Endothelial cell of coronary artery (primary cell): ENCODE measurements at places on chromosomes 1 and 21. TPM values are rescaled to one million over a fixed set of nuclear protein-coding genes. Genes with fewer than 3 reads are reported as not detected.

RNU1-4 gene
- 2,685 and 5,329 TPM in 2 replicates for total RNA-seq

MR1 gene
- 2.0 and 7.4 TPM in 2 replicates for total RNA-seq

SELE gene
- total RNA-seq: 3.2 and 5.4 TPM in 2 replicates

OR2M3 gene
- total RNA-seq: not detected in 2 replicates

RNF186 gene
- not detected in 2 replicates for total RNA-seq

IQCC gene
- total RNA-seq: 1.3 and 1.4 TPM in 2 replicates

FOXO6 gene
- 0.18 and 0.19 TPM in 2 replicates for total RNA-seq

KPRP gene
- total RNA-seq: not detected in 2 replicates

POU2F1 gene
- total RNA-seq: 3.7 and 5.5 TPM in 2 replicates
